ENCODE measurements at places on chromosomes 3 and 15.

GRCh38 chr3:170709046-170709445, 123.2 kb upstream of the SLC7A14 start:
- no peak for DNase-seq

GRCh38 chr3:3084890-3085289, 25.3 kb downstream of the IL5RA start:
- no peak for DNase-seq

DNA sequence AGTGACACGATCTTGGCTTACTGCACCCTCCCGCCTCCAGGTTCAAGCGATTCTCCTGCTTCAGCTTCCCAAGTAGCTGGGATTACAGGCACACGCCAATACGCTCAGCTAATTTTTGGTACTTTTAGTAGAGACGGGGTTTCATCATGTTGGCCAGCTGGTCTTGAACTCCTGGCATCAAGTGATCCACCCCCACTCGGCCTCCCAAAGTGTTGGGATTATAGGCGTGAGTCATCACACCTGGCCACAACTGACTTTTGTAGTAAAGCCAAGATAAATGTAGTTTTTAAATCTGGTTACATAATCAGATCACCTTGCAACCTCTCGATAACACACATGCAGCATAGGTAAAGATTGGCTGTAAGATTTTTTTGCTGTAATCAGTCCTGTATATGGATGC, 657.5 kb upstream of the DPPA4 start:
- DNase-seq, result no peak

GRCh38 chr3:148938936-148939335, 52.4 kb upstream of the GYG1 start:
- no peak for DNase-seq

- no peak for DNase-seq
These were observed 1.2 kb upstream of the BAHD1 start for GRCh38 chr15:40439461-40439959.

- DNase-seq, result no peak
These were observed 149.6 kb downstream of the MAGI1 start for GRCh38 chr3:65888980-65889706.

GRCh38 chr15:26873846-26874245, 7.0 kb downstream of the GABRA5 start:
- DNase-seq, result no peak

DNA sequence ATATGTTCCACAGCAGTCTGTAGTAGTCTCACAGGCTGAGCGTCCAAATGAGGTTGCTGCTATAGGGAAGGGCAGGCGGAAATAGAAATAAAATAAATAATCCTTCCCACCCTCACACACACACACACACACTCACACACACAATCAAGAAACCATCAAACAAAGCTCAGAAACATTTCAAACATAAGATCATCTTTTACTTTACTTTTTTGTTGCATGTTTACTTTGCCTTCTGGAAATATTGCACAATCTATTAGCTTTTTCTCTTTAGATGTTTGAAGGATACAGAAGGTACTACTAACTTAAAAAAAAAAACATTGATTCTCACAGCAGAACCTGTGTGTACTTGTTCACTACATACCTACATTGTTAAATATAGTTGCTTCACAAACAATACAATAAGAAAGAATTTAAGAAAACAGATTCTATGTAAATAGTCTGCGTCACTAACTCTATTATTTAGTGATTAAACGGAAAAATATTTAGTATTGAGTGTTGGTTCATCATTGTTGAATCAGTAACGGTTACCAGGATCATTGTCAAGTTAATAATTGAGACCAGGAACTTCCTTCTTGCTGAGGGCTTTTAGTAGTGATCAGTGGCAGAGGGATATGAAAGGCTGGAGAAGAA, 20.5 kb downstream of the ALCAM start:
- DNase-seq, result no peak

DNA sequence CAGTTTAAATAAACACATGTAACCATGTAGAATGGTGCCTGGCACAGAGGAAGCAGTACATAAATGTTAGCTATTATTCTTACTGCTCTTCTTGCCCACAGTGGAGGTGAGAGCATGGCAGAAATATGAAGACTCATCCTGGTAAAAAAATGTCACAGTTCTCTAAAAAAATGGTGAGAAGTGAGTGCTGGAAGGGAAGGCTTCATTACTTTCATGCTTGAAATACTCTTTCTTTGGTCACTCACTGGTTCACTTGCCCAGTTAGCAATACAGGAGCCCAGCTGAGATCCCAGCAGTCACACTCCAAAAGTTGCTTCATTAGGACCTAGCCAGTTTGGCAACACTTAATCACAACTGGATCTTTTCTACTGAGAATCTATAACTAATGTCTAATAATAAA, 1017.2 kb downstream of the TUSC7 start:
- DNase-seq, result no peak

DNA sequence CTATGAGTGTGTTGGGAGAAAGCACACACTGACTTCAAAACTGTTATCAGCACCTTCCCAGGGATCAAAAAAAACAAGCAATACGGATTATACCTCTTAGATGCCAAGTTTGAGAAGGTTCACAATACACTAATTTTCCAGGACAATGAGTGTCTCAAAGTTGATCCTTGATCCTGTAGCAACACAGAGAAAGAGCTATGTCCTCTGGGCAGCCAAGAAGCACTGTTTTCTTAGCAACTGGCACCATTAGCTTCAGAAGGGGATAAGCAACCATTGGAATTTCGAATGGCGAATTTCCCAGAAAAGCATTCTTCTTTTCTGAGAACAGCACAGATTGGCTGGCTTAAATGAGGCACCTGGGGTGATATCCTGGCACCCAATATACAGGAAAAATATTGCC, 270.3 kb upstream of the RORA start:
- no peak for DNase-seq

GRCh38 chr3:32991781-32992180, 40.3 kb downstream of the CCR4 start:
- no peak for DNase-seq

DNA sequence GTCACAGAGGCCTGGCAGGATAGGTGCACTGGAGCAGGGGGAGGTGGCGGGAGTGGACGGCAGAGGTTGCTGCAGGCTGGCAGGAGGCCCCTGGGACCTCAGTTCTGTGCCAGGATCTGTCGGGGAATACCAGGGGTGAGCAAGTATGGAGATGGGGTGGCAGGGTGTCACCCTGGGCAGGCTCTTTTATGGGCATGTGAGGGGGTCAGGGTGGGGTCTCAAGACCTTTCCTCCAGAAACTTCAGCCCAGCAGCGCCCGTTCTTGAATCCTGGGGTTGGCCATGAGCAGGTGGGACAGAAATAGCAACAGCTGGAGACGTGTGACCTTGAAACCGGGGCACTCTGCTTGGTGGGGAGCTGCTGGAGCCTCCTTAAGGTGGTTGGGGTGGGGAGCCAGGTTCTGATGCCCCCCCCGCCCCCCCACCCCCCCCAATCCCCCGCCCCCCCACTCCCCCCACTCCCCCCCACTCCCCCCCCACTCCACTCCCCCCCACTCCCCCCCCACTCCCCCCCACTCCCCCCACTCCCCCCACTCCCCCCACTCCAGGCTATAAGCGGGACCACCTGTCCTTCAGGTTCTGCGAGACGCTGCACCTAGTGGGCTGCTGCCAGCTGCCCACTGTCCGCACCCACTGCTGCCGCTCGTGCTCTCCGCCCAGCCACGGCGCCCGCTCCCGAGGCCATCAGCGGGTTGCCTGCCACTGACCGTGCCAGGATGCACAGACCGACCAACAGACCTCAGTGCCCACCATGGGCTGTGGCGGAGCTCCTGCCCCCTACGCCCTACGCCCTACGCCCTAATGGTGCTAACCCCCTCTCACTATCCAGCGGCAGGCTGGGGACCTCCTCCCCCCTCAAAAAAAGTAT, 84.9 kb downstream of the TBC1D2B start:
- DNase-seq, result no peak

DNA sequence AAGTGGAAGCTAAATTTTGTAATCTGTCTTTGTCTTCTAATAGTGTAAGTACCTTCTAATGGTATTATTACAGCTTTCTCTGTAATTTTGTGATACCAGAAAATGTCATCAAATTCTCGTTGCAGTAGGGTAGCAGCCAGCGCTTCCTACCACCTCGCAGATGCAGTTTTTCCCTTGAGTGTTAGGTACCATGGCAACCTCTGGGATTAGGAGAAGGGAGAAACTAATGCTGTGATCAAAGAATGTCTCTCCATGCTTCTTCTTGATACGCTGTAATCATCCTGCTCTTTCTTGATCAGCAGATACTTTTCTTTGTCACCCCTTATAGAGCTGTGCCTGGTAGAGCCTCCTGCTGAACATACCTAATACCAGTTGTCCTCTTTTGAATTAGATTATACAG, 27.7 kb downstream of the SRP14 start:
- no peak for DNase-seq

- DNase-seq, result no peak
These were observed 131.6 kb downstream of the CHCHD6 start for GRCh38 chr3:126835472-126836219.

GRCh38 chr15:30870681-30871080, 33.0 kb upstream of the FAN1 start:
- DNase-seq, result no peak

DNA sequence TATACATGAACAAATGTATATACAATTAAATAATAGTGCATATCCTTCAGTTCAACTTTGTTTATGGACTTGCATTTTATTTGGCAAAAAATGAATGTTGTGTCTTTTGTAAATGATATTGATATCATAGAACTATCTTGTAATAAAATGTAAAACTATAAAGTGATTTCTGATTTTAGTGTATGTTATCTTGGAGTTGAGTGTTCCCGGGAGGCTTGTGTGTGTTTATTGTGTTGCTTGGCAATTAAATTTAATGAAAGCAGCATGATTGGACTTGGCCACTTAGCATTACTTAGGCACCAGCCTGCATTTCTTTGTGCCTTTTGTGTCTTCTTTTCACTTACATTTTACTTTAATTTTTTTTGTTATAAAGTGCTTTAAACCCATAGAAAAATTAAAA, 10.6 kb downstream of the ARHGEF26 start:
- DNase-seq, result no peak

DNA sequence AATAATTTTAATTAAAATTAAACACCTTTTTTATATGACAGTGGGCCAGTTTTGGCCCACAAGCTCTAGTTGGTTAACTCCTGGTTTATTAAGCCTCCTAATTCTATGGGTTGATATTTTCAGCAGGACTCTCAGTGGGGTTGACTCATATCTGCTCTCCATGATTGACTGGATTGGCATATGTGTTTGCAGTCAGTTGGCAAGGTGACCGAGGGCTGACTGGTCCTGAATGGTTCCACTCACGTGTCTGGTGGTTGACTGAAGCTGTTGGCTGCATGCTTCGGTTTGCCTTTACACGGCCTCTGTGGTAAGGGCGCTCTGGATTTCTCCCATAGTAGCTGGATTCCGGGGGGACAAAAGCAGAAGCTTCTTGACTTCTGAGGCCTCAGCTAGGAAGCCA, 65.3 kb upstream of the ZNF280D start:
- DNase-seq, result peak; percentile 48

DNA sequence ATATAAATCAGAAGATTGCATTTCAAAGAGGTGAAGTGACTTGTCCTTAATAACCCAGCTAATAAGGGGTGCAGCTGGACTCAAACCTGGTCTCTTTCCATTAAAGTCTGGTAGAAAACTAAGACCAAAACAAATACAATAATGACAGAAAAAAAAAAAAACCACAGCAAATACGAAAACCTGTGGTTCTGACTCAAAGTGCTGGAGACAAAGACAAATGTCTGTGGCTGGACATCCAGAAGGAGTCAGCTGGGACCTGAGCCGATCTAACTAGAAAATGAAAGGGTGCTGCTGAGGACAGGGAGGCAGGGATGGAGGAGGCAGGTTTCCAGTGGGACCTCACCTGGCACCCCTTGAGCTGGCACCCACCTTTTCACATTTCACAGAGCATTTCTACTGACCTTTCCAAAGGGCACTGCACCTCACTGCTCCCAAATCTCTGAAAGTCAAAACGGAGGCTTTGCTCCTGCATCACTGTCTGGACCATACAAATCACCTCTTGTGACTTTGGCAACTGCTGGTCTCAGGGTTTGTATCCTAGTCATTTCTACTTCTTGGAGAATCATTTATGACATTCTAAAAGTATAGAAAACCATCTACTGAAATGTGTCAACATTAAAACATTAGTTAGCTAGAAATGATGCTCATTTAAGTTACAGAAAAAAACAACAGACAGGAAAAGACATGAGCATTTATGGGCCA, 61.7 kb downstream of the CCNL1 start:
- no peak for DNase-seq

DNA sequence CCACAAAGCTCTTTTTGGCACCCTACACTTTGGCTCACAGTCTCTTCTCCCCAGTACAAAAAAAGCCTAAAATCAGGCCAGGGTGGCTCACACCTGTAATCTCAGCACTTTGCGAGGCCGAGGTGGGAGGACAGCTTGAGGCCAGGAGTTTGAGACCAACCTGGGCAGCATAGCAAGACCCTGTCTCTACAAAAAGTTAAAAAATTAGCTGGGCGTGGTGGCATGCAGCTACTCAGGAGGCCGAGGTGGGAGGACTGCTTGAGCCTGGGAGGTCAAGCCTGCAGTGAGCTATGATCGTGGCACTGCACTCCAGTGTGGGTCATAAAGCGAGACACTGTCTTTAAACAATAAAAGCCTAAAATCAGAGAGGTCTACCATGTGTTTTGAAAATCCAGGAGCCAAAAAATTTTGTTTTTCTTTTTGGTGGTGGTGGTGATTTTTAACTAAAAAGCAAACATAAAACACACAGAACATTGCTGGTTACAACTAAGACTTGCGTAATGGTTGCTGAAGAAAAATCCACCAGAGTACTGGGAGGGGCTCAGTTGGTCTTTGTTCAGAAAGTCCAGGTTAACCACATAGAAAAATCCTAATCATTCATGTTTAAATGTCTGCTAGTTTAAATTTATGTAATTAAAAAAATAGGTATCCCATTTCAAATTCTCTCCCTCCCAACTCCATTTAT, 1.6 kb upstream of the MAN2C1 start:
- DNase-seq, result no peak

DNA sequence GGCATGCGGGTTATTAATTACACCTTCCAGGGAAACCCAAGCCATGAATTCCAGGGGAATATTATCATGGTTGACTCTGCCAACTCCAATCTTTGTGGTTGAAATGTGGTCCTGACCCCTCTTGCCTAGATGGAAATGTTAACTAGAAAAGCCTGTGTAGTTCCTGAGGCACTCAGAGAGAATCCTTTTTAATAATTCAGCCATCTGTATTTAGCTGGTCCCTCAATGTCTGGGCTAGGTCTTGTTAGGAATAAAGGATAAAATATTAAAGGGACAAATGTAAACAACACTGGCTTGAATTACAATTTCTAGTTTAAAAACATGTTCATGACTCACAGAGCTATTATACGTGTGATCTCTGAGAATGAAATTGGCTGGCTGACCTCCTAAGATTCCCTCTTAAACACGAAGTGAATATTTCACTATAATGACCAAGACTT, 435.2 kb upstream of the SUCLG2 start:
- DNase-seq, result no peak
